ENCODE measurements at places on chromosomes 13 and 19.

GRCh38 chr13:102294407-102295018, 107.3 kb downstream of the FGF14 start:
- no peak for DNase-seq

GRCh38 chr13:79782541-79783205, 301.7 kb downstream of the NDFIP2 start:
- DNase-seq, result no peak

DNA sequence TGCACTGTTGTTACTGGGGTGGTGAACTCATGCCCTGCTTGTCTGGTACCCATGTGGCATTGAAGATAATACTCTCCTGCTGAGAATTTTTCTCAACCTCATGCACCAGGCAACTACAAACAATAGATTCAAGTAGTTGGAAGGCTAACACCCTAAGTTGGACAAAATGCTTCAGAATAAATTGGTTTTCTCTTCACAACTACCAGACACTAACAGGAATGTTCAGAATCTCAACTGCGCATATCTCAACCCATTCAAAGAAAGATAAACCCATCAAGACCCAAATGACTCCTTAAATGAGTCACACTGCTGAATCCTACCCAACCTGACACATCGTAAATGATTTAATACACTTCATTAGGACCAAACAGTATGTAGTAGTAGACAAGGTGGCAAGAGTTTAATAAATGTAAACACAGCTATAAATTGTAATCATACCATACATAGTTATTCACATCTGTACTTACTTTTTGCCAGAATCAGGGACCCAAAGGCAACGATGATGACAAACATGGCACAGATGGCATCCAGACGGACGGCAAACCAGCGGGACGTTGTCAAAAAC, 227.4 kb downstream of the ABCC4 start:
- no peak for DNase-seq

- DNase-seq, result no peak
These were observed 22.9 kb downstream of the OLFM2 start for GRCh38 chr19:9913237-9914000.

DNA sequence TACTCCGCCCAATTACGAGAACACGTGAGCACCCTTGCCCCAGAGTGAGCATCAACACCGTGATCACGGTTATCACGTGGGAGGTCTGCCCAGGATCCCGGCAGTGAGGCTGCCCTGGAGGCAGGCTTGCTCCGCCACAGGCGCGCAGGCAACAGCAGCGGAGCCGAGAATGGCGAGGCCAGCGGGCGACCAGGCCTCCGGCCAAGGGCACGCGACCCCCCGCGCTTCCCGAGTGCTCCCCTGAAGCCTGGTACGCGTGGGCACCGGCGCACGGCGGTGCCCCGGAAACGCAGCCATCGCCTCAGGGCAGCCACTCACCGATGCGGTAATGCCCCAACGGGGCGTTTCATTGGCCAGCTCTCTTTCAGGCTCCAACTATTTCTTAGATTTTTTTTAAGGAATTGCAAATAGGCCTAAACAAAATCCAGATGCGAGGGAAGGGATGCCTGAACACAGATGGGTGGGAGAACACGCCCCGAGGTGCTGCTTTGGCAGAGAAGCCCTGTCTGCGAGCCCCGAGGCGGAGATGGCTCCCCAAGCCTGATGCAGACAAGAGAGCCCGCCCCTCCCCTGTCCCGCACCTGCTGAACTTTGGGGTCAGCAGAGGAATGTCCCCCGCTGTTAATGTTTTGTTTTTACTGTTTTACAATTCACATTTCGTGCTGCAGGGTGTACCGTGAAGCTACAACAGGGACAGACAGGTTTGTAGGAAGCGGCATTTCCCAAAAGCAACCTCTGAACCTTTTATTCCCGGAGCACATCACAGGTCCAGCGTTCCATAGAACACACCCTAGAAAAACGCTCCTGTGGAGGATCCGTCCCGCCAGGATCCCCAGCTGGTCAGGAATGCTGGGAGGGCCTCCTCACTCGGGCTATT, 132.7 kb downstream of the ZDHHC20 start:
- DNase-seq, result no peak

- DNase-seq, result no peak
These were observed 706.4 kb upstream of the KLHL1 start for GRCh38 chr13:70814684-70815083.

GRCh38 chr19:40778706-40779284, 748 bp downstream of the RAB4B start:
- DNase-seq, result no peak

DNA sequence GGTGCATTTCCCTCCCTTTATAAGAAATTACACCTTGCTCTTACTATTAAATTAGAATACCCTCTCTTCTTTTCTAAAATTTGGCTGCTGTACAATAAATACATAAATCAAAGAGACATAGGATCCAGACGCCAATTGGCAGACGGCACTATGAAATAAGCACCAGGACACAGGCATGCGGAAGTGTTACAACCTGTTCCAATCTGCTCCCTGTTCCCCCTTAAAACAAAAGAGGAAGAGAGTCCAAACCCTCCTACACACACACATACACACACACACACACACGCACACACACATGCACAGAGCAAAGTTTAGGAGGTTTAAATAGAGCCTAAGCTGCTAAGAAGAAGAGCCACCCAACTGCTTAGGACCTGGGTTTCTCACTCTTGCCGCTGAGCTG, 75.6 kb upstream of the ZNF507 start:
- no peak for DNase-seq

DNA sequence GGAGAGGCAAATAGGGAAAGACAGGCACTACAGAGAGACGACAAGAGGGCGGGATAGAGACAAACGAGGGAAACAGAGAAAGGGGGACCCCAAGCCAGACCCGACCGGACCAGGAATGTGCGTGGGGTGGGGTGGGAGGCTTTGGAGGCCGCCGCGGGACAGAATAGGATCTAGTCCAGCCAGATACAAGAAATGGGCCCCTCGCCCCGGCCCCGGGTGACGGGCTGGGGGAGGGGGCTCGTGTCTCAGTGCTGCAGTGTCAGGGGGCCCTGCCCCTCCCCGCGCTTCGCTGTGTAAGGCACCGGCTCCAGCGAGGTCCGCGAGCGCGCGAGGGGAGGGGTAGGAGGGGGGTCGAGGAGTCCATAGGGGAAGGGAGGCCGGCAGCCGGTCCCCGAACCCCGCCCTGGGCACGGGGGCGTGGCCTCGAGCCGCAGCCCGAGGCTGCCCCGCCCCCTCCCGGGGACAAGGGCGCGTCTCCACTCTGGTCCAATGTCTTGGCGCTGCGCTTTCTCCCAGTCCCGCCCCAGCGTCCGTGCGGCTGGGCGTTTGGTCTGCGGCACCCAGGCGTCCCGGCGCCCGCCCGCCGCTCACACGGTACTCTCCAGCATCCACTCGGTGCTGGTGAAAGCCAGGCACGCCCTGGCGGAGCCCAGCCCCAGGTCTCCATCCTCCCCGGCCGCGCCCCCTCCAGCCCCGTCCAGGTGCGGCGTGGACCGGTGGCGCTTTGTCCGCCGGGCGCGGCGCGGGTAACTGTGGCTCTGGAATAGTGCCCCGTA, 11.0 kb downstream of the IFNL1 start:
- DNase-seq, result no peak

DNA sequence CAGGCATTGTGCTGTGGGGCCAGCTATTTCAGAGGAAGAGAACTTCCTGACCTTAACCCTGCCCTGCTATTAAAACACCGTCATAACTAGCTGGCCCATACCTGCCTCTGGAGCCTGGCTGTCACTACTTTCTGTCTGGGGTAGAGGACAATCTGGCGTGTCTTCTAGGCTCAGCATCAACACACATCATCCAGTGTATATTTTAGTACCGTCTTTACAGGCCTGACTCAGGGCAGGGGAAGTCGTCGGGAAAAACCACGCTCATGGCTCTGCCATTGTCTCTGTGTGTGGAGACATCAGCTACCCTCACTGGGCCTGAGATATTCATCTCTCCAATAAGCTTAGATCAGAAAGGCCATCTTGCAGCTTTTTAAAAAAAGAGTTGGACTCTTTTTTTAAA, 151.1 kb downstream of the KATNAL1 start:
- no peak for DNase-seq

DNA sequence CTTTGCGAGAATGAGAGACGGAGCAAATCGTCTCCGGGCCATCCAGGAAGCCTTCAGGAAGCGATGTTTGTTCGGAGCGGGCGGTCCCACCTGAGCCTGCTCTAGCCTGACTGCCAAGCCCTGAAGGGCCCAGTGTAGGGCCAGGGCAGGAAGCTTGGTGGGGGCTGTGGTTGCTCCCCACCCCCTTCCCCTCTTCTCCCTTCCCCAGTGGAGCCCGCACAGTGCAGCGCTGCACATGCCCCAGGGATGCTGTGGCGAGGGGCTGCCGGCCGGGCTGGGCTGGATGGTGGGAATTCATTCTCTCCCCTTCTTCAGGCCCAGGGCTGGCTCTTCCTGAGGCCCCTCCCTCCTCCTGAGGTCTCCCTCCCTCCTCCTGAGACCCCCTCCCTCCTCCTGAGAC, 7.1 kb upstream of the GRTP1 start:
- DNase-seq, result no peak

GRCh38 chr13:113954046-113954835, 19.6 kb downstream of the C13orf46 start:
- DNase-seq, result no peak

- no peak for DNase-seq
These were observed 161.7 kb downstream of the TEX29 start for GRCh38 chr13:111482126-111482525.

GRCh38 chr19:6012426-6013170, 34.7 kb upstream of the RANBP3 start:
- no peak for DNase-seq

- DNase-seq, result no peak
These were observed 22.0 kb downstream of the C19orf47 start for GRCh38 chr19:40326201-40326600.

DNA sequence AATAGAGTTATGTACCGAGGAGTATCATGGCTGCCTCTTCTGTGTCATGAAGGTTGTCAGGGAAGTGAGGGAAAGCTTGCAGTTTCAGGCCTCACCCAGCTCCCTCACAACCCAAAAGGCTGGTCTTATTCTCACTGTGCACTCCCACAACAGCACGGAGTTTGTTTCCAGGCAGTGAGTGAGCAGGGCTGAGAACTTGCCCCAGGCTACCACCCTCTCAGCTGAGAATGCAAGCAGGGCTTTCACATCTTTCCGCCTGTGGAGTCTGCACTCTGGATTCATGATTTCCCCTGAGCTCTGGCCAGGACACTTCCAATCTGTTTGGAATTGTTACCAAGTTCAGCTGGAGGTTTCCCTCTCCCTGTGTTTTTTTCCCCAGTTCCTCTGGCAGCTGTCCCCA, 2284.7 kb upstream of the PCDH20 start:
- DNase-seq, result no peak

- DNase-seq, result no peak
These were observed 55.7 kb downstream of the FAM216B start for GRCh38 chr13:42836930-42837690.

GRCh38 chr19:53549340-53549739, 11.4 kb downstream of the ZNF331 start:
- DNase-seq, result no peak

DNA sequence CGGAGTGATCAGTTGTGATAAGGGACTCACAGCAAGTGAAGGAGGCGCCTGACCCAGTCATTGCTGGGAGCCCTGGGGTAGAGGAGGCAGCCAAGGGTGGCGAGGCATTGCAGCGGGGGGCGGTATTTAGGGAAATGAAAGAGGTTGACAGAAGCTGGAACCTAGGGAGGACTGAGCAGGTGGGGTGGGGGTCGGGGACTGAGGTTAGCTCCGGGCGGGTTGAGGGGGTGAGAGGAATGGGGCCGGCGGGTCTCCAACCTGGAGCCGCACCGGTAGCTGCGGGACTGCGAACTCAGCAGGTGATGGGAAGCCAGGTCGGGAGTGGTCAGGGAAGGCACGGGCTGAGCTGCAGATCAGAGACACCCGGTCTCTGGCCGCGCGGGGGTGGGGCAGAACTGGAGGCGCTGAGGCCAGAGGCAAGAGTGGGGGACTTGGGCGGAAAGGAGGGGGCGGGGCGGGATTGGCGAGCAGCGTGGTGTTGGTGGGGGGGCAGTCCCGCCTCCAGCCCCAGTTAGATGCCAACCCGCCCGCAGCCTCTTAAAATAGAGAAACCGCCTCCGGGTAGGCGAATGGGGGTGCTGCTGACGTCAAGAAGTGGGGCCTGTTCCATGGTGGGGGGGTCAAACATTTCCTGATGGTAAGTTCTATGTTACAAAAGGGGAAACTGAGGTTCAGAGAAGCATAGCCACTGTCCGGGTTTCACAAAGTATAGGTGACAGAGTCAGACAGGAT, 1.5 kb downstream of the MAST3 start:
- DNase-seq, result no peak

DNA sequence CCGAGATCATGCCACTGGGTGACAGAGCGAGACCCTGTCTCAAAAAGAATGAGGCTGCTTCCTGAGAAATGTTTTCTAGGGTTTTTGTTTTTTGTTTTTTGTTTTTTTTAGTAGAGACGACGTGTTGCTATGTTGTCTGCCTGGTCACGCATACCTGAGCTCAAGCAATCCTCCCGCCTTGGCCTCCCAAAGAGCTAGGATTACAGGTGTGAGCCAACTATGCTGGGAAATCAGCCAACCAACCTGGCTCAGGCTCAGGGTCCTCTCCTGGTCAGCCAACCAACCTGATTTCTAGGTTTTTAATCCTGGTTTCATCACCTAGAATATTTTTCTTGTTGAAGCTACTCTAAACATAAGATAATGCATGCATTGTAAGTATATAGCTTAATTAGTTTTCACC, 7.8 kb downstream of the DHX34 start:
- DNase-seq, result no peak

GRCh38 chr19:51158474-51159129, 16.5 kb downstream of the SIGLEC7 start:
- DNase-seq, result peak; percentile 88

DNA sequence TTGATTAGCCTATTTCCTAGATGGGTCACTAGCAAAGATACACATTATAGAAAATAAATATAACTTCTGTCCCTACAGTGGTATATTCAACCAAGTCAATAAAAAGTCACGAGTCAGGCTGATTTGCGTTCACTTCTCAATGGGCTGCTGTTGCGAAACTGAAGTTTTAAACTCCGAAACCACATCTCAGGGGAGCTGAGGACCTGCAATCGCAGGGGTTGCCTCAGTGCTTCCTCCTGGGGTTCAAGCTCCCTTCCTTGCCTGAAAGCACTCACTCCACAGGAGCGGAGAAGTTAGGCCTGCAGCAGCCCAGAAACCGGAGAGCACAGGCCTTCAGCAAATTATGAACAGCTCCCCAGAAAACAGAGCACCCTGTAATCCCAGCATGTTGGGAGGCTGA, 39.6 kb downstream of the RAB20 start:
- DNase-seq, result no peak

- no peak for DNase-seq
These were observed 14.3 kb downstream of the DLEU7 start for GRCh38 chr13:50829226-50829625.

- no peak for DNase-seq
These were observed 135.2 kb downstream of the USP12 start for GRCh38 chr13:27036236-27036981.

- DNase-seq, result no peak
These were observed 407.3 kb upstream of the SGCG start for GRCh38 chr13:22773465-22773864.

GRCh38 chr13:31773538-31773937, 34.2 kb downstream of the RXFP2 start:
- DNase-seq, result no peak

Measured in stimulated activated CD4-positive, alpha-beta T cell treated with anti-CD3 and anti-CD28 coated beads, Interleukin-2, amount 100 ng/mL, for 48 hours (primary cell).